ENCODE measurements at places on chromosomes 1 and 21.

GRCh38 chr1:196308176-196308575 lies 300.1 kb downstream of the KCNT2 start:
- DNase-seq = no peak

DNA sequence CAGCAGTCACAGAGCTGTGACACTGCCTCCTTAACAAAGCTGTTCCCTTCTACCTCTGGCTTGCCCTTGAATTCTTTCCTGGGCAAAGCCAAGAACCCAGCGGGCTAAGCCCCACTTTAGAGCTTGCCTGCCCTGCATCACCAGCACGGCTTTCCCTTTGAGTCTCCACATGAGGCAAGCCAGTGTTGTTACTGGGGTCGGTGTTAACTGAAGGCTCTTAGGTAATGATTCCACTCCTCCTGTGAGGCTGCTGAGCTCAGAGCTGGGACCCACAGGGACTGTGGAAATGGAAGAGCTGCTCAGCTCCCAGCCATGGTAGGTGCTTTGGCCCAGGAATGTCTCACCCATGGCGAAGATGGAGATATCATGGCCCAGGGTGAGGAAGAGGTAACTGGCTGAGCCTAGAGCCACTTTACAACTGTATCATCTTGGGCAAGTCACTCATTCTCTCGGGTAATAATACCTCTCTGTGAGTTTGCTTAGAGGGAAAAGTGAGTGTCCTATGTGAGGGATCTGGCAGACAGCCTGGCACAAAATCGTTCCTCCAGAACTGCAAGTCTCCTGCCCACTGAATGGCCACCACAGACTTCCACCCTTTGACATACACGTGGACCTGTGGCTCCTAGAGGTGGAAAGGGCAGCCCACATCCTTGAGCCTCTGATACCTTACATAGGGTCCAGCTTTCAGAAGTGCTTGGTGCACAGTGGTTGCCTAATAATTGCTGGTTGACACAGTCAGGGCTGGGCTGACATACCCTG lies 654.1 kb downstream of the PTPRU start:
- DNase-seq = no peak

DNA sequence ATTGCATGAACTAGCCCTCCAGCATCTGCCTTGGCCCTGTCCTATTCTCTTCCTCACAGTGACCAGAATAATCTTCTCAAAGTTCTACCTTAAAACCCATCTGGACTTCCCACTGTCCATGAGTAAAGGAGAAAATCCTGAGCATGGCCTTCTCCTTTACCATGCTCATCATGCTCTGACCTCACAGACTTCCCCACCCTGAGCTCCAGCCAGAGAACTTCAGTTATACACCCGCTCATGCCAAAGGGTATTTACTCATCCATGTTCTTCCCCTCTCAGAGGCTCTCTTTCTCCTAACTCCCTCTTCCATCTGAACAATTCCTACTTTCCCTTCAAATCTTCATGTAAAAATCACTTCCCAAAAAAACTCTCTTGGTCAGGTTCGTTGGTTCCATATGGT lies 188.4 kb downstream of the SETD4 start:
- no peak for DNase-seq

DNA sequence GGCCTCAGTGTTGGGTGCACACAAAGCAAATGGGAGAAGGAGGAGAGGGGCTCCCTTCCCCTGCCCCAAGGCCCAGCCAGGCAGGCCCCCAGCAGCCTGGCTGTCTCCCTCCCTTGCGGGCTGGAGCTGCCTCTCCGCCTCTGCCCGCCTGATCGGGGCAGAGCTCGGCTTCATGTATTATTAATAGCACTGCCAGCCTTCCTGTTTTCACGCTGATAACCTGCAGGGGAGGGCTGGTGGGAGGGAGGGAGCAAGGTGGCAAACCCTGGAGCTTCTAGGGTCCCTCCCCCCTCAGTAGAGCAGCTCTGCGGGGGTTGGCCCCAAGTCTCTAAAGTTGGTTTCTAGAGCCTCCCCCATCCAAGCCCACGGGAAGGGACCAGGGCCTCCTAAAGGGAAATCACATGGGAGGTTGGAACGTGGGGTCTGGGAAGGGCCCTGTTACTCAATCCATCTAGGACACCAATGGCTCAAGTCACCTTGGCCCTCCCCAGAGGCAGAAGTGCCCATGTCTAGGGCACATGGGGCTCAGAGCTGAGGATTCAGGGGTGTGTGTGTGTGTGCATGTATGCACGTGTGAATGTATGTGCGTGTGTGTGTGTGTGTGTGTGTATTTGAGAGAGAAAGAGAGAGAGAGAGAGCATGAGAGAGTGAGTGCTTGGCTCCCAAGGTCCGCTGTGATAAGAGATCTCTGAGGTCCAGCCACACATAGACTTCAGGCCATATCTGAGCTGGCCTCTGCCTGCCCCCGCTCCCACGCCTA lies 21.8 kb upstream of the POU3F1 start:
- no peak for DNase-seq

DNA sequence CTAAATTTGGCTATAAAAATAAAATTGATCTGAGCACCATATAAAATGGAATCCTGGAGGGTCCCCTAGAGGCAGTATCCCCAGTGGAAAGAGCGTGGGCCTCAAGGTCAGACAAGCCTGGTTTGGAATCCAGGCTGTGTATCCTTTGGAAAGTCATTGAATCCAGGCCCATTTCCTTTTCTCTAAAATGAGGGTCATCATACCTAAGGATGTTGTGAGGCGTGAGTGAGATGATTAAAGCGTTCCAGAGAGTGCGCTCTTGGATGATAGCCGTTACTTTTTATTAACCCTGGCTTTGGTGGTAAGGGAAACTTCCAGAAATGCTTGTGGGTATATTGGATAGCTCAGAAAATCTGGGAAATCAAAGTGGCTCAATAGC lies 683 bp upstream of the ZNF436 start:
- DNase-seq = no peak

GRCh38 chr1:227321035-227321434 lies 2.7 kb upstream of the CDC42BPA start:
- DNase-seq = no peak

DNA sequence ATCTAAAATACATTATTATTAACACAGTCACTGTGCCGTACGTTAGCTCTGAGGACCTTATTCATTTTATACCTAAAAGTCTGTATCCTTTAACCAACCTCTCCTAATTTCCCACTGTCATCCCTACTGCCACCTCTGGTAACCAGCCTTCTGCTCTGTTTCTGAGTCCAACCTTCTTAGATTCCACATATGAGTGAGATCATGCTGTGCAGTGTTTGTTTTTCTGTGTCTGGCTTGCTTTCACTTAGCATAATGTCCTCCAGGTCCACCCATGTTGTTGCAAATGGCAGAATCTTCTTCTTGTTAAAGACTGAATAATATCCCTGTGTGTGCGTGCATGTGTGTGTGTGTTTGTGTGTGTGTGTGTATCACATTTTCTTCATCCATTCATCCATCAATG lies 64.2 kb downstream of the ETS2 start:
- no peak for DNase-seq

- DNase-seq = no peak
Measured at GRCh38 chr1:116356673-116357072, 16.4 kb upstream of the ATP1A1 start.

DNA sequence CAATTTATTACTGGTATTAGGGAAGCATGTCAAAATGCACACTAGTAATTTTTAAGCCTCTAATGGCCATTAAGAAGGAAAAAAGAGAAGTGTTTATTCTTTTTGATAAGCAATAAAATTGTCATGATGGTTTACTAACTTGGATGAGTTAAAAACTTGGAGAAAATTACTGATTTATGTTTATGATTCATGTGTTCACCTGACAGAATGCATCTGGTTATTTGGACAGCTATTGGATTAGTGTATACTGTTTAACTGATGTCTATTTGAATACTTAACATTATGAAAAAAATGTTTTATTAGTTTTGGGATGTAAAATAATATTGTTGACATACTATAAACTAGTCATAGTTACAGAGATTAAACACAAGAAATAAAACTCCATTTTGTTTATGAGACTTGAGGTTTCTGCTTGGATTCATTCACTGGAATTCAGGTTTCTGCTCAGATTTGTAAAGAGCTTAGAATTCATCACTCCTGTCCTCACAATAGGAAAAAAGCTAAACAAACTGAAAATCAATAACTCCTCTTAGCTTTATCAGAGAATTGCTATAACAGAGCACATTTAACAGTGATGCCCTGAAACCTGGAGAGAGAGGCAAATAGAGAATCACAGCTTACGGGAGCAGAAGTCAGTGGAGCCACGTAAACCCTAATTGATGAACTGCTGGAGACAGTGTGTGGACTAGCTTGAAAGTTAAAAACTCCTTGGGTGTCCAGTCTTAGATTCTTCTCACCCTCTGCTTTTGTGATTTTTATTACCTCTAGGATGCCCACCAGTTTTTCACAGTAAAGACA lies 56.7 kb downstream of the RALGPS2 start:
- no peak for DNase-seq

DNA sequence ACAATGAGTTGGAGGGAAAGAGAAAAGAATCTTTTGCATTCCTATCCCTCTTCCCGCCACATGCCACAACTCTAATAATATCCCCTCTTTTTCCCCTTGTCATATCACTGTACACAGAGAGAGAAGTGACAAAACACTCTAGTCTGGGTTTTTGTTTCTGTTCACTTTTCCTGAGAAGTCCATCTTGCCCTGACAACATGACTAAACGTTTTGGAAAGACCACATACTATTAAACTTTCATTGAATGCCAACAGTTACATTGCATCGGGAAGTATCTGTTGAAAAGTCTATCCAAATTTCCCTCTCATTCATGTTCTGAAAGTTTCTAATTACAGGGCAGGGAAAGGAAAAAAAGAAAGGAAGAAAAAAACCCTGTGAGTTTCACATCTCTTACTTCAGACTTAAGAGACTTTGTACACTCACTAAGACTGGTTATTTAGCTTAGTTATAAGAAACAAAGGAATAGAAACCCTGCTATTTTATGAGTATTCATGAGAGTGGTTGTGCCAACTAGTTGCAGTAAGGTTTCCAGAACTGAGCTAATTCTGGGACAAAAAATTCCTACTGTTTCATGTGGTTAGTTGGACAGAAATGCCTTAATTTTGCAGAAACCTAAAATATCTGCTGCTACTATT lies 16.9 kb downstream of the PLA2G4A start:
- DNase-seq = no peak

DNA sequence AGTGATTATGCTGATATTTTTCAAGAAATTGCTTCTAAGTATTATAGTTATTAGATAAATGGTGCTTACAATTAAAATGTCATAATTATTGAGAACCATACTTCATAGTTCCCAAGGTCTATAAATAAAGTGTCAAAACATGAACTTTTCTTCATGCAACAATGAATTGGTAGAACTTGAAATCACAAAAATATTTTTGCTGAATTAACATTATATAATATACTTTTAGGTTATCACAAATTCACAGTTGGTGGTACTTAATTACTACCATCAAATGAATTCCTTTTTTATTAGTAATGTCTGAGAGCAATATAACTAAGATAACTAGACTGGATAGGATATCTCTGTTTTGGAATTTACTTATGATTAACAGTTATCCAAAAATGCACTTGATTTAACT lies 4.7 kb downstream of the DNM3 start:
- no peak for DNase-seq

DNA sequence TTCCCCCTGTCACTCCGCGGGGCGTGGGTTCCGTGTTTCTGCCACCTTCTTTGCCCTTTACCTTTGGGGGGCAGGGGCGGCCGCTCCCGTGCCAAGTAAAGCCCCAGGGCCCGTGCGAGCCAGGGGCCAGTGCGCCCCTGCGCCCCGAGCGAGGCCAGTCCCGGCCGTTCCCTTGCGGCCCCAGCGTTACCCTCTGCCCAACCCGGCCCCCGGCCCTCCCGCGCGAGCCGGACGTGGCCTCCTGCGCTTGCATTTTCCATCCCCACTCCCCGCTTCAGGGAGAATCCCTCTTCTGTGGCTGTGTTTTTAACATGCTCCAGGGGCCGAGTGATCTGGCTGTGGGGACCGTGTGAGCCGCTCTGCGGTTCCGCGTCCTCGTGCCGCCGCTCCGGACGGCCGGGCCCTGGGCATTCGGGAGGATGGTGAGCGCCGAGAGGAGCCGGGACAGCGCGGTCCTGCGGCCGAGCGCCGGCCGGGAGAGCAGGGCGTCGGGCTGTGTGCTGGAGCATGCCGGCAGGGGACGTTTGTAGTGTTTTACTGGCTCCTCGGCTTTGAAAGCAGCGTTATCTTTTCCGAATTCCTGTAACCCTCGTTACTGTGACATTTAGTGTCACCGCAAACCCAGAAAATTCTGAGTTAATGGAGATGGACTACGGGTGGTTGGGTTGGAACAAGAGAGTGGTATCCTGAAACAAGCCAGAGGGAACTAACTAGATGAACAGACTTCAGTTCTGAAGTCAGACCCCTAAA lies 1.0 kb downstream of the GALNT2 start:
- peak; percentile 10 for DNase-seq
